IPS DF 19.7 (cell line): ENCODE measurements at places on chromosomes 1 and 21.
A peak's percentile ranks its signal among the peaks of the same experiment; 100 is the strongest.

GRCh38 chr1:109441069-109441468 lies 14.8 kb upstream of the PSMA5 start:
- no peak for DNase-seq

- no peak for DNase-seq
Observed at GRCh38 chr1:94803106-94803505, 17.1 kb upstream of the SLC44A3 start.

DNA sequence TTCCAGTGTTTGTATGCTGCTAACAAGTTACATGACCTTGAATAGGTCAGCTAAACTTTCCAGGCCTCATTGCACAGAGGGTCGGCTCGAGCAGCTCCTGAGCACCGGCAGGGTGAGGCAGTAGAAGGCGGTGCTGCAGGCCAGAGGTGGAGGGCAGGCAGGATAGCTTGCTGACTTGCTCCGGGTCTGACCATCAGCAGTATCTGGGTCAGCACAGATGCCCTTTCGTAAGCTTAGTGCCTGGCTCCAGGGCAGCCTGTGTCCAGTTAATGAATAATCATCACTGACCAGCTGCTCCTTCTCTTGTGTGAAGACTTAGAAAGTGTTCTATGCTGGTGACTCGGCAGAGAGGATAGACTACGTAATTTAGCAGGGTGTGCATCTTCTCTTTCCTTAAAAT lies 6.9 kb downstream of the MAPKAPK2 start:
- no peak for DNase-seq

DNA sequence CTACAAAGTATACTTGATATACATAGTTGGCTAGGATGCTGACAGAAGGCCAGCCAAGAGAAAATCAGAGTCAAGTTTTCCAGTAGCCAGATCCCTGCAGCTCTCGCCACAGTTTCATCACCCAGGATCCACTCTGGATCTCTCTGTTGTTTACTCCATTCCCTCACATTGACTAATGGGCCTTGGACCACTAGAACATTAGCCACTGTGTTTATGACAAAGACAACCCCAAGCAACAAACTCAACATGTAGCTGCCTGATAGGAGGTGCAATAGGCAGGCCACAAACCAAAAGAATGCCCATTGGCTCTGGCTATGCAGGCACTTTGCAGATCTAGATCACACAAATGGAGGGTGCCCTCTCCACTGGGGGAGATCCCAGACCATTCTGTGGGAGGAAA lies 44.2 kb downstream of the ARHGEF11 start:
- no peak for DNase-seq

- DNase-seq, result no peak
Observed at GRCh38 chr1:210239349-210240111, 6.9 kb downstream of the SERTAD4 start.

- DNase-seq, result no peak
Observed at GRCh38 chr1:12528021-12528852, 89.8 kb downstream of the DHRS3 start.

- DNase-seq, result no peak
Observed at GRCh38 chr1:194252199-194252598, 1065.8 kb upstream of the B3GALT2 start.

- no peak for DNase-seq
Observed at GRCh38 chr1:182098301-182098700, 36.8 kb upstream of the ZNF648 start.

GRCh38 chr1:34871443-34872132 lies 12.0 kb upstream of the SMIM12 start:
- DNase-seq, result no peak

GRCh38 chr21:34915364-34915841 lies 133.7 kb downstream of the RUNX1 start:
- DNase-seq, result no peak

GRCh38 chr1:34701326-34702060 lies 53.4 kb upstream of the GJB5 start:
- no peak for DNase-seq

DNA sequence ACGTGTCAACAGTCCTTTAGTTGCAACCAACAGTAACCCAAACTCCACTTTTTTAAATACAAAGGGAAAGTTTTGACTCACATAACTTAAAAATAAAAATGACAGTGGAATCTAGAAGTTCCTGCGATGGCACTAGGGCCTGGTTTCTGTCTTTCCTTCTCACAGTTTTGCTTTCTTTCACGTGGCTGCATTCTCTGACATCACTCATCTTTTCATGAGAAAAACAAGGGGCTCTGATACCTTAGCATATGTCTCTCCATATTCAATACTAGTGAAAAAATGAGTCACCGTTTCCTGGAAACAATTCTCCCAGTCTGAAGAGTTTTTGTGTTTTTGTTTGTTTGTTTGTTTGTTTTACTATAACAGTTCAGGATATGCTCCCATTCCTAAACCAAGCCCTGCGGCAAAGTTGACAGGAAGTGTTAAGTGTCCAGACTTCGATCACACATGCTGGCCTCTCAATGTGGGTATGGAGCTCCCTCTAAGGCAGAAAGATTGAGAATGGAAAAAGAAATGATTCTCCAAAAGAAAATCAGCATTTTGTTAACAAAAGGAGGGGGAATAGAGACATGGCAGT lies 483.3 kb downstream of the TTLL7 start:
- no peak for DNase-seq

- no peak for DNase-seq
Observed at GRCh38 chr1:53585129-53585528, 125.9 kb downstream of the DMRTB1 start.

DNA sequence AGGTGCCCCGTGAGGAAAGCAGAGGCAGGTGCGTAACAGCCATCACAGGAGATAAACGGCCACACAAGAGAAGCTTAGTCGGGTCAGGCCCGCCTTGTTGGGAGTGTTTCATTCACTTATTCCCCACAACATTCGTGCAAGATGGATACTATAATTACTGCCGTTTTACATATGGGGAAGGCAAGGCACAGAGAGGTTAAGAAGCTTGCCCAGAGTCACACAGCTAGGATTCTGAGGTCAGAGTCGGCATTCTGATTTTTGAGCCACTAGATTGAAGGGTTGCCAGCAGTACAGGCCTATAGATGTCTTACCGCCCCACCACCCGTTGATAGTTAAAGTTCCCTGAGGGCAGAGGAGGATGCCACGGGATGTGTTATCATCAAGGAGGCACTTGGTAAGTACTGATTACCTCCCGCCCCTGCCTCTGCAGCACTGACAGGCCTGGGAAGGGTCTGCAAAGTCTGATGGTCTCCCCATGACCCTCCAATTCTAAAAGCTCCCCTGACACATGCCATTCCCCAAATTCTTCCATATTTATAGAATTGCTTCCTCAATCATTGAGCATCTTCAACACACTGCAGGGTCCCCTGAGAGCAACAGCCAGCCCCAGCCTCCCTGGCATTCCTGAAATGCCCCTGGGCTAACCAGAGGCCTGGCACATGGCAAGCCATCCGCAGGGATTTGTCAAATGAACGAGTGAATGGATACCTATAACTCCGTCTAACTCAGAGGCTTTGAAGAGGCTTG lies 74.7 kb upstream of the CLDN14 start:
- DNase-seq, result no peak

- DNase-seq, result no peak
Observed at GRCh38 chr21:26032263-26032662, 138.3 kb downstream of the APP start.

DNA sequence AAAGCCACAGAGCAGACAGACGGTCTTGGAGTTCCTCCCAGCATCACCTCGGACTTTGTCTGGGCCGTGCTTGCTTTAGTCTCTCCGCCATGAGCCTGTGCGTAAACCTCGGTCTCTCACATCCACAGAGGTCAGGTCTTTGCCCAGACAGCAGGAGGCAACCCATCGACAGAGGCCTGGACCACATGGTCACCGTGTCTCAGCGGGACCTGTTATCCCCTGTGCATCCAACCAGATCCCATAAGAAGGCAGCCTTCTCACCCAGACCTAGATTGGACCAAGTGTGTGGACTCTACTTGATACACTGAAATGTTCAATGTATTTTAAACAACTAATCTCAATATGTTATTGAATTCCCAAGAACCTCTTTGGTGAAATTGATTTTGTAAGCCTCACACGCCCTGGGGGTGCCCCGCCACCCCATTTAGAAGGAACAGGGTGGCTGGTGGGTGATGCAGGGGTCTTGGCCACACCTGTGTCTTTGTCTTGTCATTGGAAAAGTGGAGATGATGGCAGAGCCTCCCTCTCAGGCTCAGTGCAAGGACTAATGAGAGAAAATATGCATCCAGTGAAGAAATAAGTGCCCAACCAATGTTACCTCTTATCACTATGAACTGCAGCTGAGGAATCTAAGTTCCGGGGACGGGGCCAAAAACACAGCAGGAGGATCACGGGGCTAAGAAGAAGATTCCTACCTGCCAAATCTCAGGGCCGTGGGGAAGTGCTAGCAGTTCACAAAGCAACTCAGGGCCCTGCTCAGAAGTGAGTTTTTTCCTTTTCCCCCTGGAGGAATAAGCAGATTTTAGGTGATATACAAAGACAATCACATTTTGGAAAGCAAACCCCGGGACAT lies 101.6 kb upstream of the BACE2 start:
- no peak for DNase-seq

DNA sequence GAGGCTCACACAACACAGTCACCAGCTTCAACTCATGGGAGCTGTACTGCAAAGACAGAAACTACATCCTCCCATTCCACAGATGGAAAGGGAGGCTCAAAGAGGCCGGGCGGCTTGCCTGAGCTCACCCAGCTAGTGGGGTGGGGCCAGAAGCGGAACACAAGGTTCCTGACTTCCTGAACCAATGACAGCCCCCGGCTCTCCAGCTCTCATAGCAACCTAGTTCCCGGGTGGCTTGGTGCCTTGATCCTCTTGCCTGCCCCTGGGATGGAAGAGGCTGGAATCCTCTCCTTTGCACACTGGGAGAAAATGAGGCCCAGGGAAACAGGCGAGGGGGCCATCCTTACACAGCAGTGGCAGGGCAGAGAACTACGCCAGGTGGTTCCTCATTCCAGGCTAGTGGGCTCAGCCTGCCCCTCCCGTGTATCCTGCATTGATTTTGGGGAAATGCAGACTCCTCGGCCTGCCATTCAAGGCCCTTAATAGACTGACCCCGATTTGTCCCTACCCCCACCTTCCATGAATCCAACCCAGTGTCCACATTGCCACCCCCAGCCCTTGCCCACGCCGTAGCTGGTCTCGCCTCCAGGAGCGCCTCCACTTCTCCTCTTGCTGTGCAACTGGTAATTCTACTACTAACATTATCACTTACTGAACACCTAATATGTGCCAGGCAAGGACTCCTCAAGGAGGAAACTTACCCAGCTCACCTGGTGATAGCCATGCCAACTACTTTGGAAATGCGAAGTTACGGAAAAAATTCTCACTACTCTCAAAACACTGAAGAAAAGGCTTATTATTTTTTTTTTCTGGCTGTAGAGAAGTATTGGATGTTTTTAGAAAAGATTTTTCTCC lies 5.0 kb downstream of the RAP1GAP start:
- no peak for DNase-seq

DNA sequence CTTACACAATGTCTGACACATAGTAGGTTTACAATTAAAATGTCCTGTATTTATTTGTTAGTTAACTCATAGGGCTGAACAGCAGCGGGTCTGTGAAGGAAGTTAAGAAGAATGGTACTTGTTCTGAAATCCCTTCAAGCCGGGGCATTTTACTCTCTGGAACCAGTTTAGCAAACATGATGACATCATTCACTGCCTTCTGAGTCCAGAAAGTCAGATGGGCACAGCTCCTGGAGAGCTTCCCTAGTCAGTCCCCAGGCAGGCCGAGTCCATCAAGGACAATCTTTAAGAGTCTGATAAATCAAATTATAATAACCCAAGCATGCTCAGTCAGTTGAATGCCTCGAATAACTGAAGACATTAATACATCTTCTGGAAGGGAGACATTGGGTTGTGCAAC lies 125.4 kb upstream of the DAB1 start:
- DNase-seq, result no peak

DNA sequence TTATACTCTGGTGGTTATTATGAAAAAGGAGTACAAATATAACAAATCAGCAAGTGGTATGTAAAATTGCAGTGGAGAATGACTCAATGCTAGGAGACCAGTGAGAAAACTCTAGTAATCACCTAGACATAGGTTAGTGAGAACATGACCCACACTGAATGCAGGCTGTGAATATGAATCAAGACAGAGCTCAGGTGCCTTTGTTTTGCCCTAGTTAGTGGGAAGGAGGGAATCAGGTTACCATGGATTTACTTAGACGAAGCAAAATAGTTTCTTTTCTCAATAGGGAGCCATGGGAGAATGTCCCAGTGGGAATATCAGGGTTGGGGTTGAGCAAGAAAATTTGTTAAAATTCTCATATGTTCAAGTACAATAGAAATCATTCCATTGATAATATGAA lies 10.6 kb upstream of the GCLM start:
- DNase-seq, result peak; percentile 47

DNA sequence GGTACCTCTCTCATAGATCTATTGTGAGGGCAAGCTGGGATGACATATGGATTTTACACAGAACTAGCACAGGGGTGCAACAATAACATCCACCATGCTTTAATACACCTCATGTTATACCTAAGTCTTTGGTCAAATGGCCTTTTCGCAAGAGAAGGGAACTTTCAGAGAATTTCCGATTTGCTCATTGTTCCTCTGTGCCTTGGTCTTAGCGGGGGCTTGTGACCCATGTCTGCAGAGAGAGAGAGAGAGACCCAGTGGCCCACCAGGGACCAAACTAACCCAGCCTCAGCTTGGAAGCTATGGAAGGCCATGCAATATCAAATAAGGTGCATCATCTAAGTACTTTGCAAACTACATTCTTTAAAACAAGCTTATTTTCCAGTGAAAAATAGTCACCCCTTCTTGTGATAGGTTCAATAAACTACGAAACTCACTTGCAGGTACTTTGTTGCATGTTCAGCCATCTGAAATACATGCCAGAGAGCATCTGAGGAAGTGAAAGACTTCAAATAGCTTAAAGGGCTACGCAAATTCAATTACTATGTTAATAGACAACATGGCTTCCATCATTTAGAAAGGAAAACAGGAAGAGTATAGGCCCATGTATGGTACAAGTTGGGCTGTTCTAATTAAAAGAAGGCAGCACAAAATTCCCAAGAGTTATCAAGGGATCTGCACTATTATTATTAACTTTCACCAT lies 100.7 kb downstream of the KCNN3 start:
- no peak for DNase-seq

- DNase-seq, result no peak
Observed at GRCh38 chr1:1179346-1179982, 5.8 kb downstream of the TTLL10 start.

DNA sequence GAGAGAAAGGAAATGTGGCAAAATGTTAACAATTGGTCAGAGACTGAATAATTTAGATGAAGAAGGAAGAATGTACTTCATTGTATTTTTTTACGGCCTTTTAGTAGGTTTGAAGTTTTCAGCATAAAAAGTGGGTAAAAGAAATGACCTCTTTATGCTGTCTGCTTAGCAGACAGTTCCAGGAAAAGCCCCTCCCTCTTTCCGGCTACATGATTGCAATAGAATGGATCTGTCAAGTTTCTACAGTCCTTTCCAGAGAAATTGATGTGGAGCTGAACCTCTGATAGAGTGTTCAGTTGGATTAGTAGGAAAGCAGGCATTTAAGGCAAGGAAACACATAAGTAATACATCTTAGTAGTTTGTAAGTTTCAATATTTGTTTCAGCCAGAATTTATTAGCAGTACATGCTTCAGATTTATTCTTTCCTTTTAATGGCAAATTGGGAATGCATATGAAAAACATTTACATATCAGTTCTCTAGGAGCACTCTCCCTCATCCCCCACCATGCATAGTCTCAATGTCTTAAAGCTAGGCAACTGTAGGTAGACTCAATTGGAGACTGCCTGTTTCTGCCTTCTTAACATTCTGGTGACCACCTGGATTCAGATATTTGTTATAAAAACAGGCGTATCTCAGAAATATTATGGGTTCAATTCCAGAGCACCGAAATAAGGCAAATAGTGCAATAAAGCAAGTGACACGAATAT lies 36.4 kb downstream of the HS2ST1 start:
- no peak for DNase-seq
